ENCODE measurements at places on chromosomes 11 and 22.

DNA sequence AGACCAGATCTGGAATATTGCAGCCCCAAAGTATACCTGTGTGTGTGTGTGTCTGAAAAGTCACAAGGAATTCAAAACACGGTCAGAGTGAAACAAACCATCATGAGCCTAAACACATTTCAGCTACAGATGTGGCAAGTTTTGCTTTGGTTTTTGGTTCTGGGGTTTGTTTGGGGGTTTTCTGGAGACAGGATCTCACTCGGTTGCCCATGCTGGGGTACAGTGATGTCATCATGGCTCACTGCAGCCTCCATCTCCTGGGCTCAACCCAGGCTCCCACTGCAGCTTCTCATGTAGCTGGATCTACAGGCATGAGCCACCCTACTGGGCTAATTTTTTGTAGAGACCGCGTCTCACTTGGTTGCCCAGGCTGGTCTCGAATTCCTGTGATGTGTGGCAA is 41.4 kb upstream of the PHF21A start:
- DNase-seq = no peak

DNA sequence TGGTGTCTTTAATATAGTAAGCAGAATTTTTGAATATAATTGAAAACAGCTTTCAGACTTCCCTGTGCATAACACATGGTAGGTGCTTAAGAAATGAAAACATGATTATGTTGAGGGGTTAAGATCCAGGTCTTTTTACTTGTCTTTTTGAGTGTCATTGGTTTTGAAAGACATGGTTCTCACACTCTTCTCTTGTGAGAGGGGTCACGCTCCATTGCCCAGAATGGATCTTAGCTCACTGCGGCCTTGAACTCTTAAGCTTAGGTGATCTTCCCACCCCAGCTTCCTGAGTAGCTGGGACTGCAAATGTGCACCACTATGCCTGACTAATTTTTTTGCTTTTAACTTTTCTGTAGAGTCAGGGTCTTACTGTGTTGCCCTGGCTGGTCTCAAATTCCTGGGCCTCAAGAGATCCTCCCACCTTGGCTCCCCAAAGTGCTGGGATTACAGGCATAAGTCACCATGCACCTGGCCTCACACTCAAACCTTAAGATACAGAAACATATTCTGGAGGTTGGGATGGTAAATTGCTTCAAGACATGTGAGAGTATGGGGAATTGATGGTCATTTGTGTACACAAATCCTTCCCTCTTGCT is 1.4 kb downstream of the SPCS2 start:
- no peak for DNase-seq

DNA sequence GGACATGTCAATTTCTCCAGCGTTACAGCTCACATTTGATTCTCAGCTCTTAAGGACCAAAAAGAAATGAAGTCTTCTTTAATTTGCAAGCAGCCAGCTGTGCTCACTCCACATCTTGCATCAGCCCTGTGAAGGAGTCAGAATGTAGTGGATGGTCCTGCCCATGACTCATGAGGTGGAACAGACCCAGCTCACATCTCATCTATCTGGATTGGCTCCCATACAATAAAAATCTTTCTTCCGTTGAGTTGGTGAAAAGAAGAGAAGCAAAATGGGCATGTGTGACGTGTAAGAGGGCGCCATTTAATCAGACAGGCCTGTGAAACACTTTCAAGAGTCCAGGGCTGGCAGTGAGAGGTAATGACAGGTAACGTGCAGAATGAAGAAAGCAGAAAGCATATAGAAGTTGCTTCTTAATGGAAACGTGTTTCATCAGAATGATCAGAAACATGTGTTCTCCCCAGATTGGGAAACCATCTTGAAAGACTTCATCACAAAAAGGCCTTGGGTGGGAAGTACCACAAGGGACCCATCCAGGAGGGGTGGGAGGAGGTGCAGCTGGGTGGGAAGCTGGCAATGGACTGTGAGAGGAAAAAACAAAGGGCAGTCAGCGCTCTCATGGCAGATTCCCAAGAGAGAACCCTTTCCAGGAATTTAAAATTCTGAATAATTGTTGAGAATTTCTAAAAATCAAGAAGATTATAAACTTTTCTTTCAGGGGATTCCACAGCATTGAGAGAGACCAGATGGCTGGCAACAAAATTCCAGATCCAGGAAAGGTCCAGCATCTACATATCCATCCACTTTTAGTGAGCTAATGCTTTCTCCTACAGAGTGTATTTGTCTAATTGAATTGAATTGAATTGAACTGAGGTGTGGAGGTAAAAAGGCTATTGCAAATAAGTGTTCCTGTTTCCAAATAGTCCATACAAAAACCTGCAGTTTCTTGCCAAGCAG is 57.0 kb downstream of the ETS1 start:
- peak; percentile 39 for DNase-seq

- DNase-seq = no peak
These were observed 227.5 kb downstream of the MIAT start for GRCh38 chr22:26884921-26885320.

GRCh38 chr11:75582895-75583717 is 21.1 kb downstream of the SERPINH1 start:
- DNase-seq = peak; percentile 82

DNA sequence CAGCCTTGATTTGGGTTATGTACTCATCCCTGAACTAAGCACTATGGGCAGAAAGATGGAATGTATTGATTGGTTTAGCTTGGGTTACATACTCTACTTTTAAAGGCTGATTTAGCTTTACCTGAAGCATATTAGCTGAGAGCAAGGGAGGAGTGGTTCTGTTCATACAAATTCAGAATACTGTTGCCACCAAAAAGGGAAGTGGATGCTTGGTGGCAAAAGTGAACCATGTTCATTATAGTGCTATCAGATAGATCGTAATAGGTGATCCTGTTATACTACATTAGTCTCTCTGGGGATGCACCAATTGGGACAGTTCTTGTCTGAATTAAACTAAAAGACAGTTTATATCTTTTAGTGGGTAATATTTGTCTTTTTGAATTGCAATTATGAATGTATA is 44.5 kb upstream of the RRM1 start:
- no peak for DNase-seq

DNA sequence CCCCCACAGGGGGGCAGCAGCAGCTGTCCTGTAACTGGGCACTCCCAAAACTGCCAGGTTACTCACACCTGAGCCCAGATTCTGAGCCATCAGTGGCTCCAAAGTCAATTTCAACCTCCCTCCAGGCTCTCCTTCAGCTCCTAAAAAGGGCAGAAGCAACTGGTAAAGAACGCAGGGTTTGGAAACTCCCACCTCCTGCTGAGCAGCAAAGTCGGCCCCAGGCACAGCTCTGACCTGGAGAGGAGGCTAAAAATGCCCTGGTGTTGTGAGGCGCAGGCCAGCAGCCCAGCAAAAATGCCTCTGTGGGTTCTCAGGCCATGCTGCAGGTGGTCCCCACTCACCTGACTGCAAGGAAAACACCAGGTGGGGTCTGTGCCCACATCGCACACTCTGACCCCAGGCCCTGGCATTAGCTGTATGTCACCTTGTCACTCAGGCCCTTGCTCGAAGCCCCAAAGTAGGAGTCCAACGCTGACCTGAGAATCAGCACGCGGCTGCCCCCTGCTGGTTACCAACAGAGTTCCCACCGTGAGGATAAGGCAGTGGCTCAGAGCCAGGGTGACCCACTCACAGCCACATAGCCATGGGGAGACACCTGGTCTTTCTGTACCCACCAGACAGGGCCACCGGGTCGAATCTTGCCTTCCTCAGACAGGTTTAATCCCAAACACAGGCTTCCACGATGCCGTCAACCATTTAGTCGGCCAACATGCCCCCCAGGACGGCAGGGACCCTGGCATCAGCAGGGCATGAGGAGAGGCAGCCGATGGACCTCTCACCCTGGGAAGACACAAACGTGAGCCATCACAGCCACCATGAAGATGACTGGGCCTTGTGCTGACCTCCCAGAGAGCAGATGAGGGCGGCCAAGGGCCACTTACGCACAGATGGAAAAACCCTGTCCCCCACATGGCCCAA is 11.1 kb downstream of the POLR3H start:
- DNase-seq = peak; percentile 57

- DNase-seq = peak; percentile 92
These were observed 81.9 kb downstream of the RAB30 start for GRCh38 chr11:82989628-82990404.

DNA sequence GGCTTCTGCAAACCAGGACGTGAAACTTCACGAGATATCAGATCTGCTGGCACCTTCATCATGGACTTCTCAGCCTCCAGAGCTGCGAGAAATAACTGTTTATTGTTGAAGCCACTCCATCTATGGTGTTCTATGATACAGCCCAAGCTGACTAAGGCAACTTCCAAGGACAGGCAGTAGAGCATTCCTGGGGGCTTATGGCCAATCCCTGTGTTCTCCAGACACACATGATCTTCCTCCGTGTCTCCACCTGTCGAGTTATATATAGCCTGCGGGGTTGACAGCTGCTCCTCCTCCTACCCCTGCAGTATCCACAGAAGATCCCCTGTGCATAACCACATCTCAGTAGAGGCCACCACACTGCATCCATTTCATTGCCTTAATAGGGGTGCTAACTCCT is 11.0 kb downstream of the TP53AIP1 start:
- DNase-seq = peak; percentile 74

DNA sequence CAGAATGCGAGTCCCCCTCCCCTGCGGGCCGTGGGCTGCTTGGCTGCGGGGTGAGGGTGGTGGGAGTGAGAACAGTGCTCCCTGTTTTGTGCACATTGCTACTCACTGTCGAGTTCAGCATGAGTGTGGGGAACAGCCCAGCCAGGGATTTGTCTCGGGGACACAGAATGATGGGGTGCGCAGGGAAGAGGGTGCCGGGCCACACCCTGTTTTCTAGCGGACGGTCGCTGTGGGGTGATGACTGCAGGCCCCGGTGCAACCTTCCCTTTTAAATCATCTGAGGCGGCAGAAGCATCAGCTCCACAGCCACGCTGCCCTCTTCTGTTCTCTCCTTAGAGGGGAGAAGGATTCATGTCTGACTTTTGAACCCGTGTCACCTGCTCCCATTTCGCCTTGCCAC is 1051.2 kb downstream of the TBC1D22A start:
- DNase-seq = no peak

GRCh38 chr11:45532546-45532945 is 132.9 kb downstream of the CHST1 start:
- no peak for DNase-seq

- no peak for DNase-seq
These were observed 10.7 kb downstream of the PPM1F start for GRCh38 chr22:21941921-21942320.

DNA sequence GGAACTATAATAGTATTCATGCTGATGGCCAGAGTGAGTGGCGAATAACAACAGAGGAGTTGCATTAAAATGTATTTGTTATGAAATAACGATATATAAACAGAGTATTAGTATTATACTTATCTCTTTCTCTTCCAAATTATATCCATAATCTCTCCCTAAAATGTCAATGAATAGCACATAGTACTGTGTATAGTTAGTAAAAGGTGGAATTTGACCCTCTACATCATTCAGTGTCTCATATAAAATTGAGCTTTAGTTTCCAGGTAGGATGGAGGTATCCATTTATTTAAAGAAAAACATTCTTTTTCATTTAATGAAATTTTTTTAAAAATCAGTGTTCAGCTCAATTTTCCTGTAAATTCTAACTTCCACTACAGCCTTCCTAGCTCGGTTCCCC is 34.4 kb upstream of the TECTA start:
- no peak for DNase-seq

DNA sequence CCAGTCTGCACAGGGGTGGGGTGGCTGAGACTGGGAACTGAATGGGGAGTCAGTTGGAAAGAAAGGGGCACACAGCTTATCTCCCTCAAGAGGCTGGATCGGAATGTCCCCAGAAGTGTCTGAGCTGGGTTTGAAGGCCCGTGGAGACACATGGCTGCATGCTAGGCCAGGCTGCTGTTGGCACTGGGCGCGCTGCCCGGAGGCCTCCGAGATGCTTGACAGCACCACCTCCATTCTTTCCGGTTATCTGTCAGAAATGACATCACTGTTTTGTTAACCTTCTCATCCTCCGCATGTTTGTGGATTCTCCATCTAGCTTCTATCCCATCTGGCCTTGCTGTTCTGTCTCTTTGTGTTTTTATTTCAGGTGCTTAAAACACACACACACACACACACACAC is 85.5 kb downstream of the APIP start:
- DNase-seq = peak; percentile 29

- peak; percentile 40 for DNase-seq
These were observed 5.7 kb downstream of the MPZL2 start for GRCh38 chr11:118258410-118258809.

DNA sequence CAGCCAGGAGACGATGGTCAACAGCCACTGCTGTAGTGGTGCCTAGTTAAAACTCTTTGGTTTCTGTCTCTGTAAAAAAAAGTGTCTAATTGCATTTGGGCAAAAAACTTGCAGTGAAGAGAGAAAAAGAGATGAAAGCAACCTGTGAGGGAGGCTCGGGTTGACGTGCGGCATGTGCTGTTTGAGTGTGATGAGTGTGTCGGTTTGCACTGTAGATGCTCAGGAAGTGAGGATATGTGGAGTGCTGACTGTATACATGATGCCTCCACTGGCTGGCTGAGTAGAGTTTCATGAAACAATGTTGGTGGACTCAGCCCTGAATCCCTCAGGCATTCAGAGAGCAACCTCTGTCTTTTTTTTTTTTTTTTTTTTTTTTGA is 4.3 kb upstream of the DGCR6L start:
- DNase-seq = no peak

DNA sequence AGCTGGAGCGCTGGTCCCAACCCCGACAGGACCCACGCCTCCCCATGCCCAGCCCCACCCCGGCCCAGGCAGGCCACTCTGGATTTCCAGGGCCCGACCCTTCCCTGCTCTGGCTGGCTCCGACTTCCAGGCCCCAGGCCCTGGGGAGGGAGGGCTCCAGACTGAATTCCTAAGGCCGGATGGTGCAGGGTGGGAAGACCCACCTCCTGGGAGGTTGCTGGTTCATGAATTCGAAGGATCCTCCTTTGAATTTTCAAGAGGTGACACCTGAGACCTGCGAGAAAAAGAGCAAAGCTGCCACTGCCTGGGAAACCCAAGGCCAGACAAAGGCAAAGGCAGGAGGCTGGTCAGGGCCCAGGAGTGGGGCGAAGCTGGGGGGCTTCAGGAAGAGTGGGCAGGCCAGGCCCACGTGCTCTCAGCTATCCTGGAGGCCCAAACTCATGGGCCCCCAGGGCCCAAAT is 47.0 kb upstream of the LINC01488 start:
- no peak for DNase-seq

GRCh38 chr11:86184728-86185380 is 59.7 kb upstream of the EED start:
- no peak for DNase-seq

- DNase-seq = no peak
These were observed 1.4 kb upstream of the PITPNM1 start for GRCh38 chr11:67506426-67507051.

DNA sequence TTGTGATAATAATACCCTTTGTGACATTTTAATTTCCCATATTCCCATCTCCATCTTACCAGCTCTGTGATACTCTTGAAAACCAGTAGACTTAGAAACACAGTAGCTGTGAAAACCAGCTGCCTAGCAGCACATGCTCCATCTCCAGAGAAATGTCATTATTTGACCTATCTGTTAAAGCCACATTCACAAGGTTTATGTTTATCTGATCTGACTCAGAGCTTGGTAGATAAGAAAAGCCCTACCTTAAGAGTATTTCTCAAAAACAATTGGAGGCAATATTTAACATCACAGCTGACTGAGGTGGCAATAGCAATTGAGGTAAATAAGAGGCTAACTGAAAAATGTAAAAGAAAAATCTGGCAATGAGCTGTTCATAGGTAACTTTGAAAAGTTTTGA is 8.1 kb upstream of the ANO3 start:
- no peak for DNase-seq

GRCh38 chr22:38189104-38189503 is 7.5 kb upstream of the PLA2G6 start:
- no peak for DNase-seq
